ENCODE measurements at places on chromosomes 3 and 15.

GRCh38 chr3:141796081-141796888 lies 33.1 kb downstream of the GRK7 start:
- no peak for DNase-seq

GRCh38 chr15:77350792-77351191 lies 69.1 kb downstream of the PEAK1 start:
- no peak for DNase-seq

- DNase-seq, result no peak
Observed at GRCh38 chr3:48472673-48472922, 26.1 kb downstream of the ATRIP start.

DNA sequence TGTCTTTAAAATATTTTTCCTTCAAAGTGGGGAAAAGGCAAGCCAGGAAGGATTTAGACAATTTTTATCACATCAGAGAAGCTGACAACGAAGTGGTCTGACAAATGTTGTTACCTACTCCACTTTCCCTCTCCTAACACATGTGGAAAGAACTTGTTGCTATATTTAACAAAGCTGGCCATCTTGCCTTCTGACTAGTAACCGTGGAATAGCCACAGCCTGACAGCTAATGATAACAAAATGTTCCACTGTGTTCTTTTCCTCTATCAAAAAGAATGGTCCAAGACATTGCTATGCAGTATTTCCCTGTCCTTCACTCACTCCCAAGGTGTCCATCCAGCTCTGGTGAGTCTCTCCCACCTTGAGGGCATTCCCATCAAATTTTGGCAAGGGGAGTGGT lies 481.4 kb upstream of the THBS1 start:
- DNase-seq, result no peak

DNA sequence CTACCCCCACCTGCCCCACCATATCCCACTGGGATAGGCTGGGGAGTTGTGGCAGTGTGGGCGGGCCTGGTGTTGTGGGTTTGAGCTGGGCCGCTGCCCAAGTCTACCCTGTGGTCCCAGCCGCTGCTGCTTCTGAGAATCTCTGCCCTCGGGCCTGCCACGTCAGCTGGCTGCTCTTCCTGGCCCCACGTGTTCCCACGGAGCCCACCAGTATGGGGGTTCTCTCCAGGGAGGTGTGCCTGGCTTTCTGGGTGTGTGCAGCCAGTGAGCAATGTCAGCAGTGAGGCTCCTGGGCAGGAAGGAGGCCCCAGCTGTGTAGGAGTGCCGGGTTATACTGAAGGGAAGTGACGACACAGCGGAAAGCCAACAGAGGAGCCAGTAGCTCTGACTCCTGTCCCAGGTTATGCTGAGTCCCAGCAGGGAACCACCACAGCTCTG lies 10.5 kb downstream of the GNAI2 start:
- no peak for DNase-seq

DNA sequence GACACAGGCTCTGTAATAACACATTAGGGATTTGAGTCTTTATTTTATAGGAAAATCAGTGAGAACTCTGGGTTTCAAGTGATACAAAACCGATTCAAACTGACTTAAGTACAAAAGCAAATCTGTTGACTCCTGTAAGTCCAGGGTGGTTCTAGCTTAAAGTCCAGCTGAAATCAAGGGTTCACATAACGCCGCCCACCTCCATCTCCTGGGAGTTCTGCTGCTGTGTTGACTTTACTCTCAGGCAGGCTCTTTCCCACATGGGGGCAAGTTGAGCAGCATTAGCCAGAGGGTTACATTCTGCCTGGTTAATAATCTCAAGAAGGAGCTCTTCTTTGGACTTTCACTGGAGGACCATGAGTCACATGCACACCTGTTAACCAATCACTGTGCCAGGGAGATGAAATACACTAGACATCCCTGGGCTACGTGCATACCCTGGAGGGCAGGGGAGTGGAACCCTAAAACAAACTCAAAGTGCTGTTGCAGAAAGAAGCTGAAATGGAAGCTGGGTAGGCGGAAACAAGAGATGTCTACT lies 9.7 kb upstream of the RNF7 start:
- DNase-seq, result no peak

- DNase-seq, result no peak
Observed at GRCh38 chr3:3665546-3665945, 133.7 kb upstream of the LRRN1 start.

DNA sequence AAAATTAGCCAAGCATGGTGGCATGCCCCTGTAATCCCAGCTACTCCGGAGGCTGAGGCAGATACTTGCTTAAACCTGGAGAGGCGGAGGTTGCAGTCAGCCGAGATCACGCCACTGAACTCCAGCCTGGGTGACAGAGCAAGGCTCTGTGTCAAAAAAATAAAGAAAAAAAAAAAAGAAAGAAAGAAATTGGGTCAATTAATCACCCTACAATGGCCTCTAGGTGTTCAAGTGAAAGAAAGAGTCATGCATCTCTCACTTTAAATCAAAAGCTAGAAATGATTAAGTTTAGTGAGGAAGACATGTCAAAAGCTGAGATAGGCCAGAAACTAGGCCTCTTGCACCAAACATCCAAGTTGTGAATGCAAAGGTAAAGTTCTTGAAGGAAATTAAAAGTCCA lies 44.9 kb upstream of the GSK3B start:
- no peak for DNase-seq

DNA sequence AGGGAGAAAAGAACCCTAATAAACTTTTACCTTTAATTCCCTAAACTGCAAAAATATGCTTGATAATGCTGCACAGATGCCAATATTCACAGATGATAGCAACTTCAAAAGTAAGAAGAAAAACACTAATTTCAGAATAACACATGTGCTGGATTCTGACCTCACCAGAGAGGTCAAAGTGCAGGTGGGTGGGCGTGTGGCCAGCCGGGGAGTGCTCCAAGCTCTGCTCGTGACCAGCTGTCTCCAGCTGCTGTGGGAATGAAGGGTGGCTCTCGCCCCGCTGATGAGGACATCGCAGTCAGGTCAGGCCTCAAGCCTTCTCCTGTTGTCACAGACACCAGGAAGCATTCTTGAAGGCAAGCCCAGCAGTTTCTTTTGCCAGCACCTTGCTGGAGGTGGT lies 57.1 kb downstream of the ADAMTS17 start:
- DNase-seq, result peak; percentile 19

GRCh38 chr3:156108616-156109015 lies 11.8 kb upstream of the KCNAB1 start:
- DNase-seq, result no peak

GRCh38 chr15:35260941-35261340 lies 175.8 kb upstream of the NANOGP8 start:
- no peak for DNase-seq

DNA sequence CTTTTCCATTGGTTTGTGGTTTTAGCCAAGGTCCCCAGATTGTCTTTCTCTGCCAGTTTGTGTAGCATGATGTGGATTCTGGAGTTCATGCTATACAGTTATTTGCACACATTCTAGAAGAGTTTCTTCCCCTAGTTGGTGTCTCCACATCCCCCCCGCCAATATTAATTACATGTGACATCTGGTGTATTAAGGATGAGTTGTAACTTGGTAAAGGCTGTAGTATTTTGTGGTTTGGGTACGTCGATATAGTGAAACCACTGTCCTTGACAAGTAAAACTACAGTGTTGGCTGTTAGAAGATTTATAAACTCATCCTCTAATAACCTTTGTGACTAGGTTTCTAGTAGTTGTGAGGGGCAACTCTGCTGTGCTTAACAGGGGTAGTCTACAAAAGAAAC lies 23.7 kb upstream of the P4HTM start:
- DNase-seq, result no peak

DNA sequence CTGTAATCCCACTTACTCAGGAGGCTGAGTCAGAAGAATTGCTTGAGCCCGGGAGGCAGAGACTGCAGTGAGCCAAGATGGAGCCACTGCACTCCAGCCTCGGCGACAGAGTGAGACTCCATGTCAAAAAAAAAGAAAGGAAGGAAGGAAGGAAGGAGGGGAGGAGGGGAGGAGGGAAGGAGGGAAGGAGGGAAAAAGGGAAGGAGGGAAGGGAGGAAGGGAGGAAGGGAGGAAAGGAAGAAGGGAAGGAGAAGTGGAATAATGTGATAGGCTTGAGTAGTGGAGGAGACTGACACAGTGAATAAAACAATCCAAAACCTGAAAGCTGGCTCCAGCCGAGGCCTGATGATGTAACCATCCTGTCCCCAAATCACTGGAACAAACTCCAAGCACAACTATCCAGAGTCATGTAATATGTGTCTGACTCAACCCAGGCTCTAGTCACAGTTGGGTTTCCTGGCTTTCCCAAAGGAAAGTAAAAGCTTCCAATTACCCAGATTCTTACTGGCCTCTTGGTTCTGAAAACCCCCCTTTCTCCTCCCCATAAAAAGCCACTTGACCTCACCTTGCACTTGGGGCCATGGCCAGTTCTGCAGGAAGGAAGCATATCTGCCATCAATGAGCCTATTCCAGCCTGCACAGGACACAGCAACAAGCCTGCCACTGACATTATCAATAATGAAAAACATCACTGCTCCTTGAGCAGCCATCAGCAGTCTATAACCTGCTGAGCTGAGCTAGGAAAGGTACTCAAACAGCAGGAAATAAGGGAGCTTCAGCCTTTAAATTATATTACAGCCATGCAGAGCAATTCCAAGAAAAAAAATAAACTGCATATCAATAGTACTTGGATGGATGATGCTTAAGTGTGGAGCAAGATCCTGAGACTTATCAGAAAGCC lies 48.3 kb downstream of the MB21D2 start:
- DNase-seq, result no peak

- DNase-seq, result no peak
Observed at GRCh38 chr3:48634661-48635221, 520 bp downstream of the SLC26A6 start.

- DNase-seq, result no peak
Observed at GRCh38 chr3:176032043-176032442, 1165.2 kb downstream of the TBL1XR1 start.

- no peak for DNase-seq
Observed at GRCh38 chr15:29835301-29835700, 13.0 kb upstream of the TJP1 start.

DNA sequence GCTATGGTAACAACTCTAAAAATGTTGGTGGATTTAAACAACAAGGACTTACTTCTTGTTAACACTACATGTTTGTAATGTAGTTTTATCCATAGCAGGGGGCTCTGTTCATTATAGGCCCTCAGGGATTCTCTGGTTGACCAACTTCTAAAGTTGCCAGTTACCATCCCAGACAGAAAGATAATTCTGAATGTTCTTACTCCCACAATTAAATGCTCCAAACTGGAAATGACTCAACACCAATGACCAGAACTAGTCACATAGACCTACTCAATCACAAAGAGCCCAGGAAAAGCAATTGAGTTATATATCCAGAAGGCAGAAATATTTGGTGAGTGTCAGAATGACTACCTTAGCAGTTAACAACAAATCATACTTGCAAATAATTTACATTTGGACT lies 199.3 kb upstream of the UMPS start:
- no peak for DNase-seq

GRCh38 chr3:172224560-172225214 lies 185.3 kb downstream of the FNDC3B start:
- DNase-seq, result peak; percentile 15

- peak; percentile 76 for DNase-seq
Observed at GRCh38 chr15:98647774-98648653, at the start of gene IGF1R. Gene IGF1R (plus strand): TSS chr15:98648539. CDS start chr15:98649582, 1,043 bp downstream.

DNA sequence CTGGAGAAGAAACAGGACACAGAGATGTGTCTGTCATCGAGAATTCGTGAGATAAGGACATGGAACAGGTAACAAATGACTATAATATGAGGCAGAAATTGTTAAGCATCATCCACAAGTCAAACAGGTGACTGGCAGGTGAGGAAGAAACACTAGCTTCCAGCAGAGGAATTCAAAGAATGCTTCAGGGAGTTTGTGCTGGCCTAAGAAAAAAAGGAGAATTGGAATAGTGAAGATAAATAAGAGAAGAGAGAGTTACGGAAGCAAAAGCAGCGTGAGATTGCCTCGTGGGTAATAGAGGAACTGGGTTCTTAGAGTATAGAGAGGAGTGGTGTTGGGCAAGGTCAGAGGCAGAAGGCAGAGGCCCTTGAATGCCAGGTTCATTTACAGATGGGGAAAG lies 22.9 kb upstream of the FGF12 start:
- no peak for DNase-seq

- no peak for DNase-seq
Observed at GRCh38 chr3:129356756-129357425, 71.5 kb downstream of the EFCAB12 start.

DNA sequence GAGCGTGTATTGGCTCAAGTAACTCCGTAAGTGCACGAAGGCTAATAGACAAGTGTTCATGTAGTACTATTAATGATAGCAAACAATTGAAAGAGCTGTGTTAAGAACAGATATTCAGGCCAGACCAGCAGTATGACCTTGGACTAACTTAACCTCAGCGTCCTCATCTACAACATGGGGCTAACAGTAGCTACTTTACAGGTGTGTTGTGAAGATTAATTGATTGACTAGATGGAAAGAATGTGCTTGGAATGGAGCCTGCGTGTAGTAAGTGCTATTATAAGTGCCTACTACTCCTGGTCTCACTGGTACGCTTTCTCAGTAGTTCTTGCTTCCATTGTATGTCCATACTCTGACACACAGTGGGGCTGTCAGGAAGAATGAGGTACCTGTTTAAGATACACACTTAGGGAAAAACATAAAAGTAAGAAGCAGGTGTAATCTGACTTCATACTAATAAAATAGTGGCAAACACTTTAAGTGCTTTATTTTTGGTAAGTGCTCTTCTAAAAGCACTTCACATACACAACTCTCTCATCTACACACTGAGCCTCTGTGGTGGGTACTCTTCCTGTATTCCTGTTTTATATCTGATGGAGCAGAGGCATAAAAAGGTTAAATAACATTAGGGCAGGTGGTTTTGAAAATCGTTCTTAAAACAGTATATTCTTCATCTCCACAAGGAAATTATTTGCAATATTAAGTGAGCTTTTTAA lies 24.3 kb upstream of the FBXL22 start:
- no peak for DNase-seq

DNA sequence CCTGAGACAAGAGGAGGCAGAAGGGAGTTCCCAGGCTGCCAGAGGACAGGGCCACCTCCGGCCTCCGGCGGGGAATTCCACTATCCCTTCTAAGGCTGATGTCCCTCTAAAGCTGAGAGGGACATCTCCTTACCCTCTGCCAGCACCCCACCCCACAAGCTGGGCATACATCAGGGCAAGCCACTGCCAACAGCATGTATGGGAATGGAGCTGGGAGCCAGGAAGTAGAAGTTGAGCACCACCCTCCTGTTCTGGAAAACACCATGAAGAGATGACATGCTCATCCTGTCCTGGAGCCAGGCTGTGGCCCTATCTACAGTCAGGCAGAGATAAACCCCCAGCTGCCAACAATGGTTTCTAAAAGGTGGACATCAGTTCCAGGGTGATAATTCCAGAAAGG lies 7.1 kb downstream of the PLCD1 start:
- no peak for DNase-seq

Data from left renal pelvis (tissue), 4 donors.